Fibroblast of skin of right quadriceps (primary cell): ENCODE measurements at places on chromosomes 16 and 17.

DNA sequence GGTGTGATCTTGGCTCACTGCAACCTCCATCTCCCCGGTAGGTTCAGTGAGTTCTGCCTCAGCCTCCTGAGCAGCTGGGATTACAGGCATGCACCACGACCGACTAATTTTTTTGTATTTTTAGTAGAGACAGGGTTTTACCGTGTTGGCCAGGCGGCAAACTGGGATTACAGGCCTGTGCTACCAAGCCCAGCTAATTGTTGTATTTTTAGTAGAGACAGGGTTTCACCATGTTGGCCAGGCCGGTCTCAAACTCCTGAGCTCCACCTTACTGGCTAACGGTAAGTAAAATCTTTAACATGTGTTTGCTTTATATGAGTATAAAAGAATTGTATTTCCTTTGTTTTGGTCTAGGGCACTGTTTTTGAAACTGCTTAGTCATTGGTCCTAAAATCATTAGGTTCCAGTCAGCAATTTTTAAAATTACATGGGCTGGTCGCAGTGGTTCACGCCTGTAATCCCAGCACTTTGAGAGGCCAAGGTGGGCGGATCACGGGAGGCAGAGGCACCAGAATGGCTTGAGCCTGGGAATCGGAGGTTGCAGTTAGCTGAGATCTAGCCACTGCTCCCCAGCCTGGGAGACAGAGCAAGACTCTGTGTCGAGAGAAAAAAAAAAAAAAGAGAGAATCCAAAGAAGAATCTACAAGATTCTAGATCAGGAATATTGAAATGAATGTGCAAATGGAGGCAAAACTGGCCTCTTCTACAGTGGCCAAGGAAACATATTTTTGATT is 3.6 kb downstream of the FLYWCH1 start:
- DNase-seq = no peak

DNA sequence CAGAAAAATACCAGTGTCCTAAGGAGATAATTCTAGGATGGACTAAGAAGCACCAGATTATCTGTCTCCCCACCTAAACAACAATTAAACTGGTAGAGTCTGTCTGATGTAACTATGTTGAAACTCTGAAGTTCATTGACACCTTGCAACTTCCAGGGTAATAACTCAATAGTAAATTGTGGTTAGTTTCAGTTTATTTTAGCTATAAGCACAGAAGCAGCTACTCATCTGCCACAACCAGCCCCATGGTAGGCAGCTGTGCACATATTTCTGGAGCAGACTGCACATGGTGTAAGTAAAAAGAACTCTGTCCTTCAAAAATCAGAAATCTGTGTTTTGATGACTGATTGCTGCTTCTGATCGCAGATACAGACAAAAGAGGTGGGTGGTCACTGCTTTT is 852.1 kb downstream of the CDH11 start:
- peak; percentile 39 for DNase-seq

DNA sequence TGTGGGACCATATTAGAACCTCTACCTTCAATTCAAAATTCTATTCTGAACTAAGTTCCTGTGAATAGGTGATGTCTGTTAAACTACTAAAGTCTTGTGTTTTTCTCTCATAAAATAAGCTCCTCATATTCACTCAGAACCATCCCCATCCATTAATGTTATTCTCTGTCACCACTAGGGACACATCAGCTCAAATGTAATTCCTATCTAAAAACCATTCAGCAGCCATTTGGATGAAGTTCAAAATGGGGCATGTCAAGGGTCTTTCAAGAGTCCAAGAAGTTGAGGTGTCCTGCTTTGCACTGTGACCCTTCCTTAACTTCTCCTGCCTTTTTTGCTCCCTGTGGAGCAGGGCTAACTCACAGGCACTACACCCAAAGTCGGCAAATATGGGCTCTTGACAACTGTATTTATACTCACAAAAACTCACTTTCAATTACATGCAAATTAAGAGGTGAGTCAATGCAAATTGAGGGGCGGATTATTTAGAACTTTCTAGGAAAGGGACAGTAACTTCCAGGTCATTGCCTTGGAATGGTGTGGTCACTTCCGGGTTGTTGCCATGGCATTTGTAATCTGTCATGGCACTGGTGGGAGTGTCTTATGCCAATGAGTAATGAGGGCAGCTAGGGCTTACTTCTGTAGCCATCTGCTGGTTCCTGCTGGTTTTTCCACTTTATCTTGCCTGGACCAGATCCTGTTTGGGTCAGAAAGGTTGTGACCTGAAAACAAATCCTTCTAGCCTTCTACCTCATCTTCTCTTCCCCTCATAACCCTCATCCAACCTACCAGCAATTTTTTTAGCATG is 128.2 kb upstream of the COX10 start:
- DNase-seq = peak; percentile 37

DNA sequence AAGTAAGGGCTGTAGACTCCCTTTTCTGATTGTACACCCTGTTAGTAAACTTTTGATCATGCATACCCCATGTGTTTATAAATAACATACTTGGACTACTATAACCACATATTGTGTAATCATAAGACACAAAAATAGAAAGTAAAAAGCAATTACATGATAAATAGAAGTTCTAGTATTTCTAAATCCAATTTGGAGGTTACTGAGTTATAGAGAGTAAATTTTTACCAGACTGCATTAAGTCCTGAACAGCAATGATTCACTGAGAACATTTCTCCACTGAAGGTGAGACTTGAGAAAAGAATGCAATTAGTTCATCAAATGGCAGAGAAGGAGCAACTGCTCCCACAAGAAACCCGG is 7.7 kb upstream of the TBKBP1 start:
- peak; percentile 54 for DNase-seq
